PC-3 (cell line): ENCODE measurements at places on chromosomes 2 and 18. TPM values are rescaled to one million over a fixed set of nuclear protein-coding genes. Genes with fewer than 3 reads are reported as not detected.

DNA sequence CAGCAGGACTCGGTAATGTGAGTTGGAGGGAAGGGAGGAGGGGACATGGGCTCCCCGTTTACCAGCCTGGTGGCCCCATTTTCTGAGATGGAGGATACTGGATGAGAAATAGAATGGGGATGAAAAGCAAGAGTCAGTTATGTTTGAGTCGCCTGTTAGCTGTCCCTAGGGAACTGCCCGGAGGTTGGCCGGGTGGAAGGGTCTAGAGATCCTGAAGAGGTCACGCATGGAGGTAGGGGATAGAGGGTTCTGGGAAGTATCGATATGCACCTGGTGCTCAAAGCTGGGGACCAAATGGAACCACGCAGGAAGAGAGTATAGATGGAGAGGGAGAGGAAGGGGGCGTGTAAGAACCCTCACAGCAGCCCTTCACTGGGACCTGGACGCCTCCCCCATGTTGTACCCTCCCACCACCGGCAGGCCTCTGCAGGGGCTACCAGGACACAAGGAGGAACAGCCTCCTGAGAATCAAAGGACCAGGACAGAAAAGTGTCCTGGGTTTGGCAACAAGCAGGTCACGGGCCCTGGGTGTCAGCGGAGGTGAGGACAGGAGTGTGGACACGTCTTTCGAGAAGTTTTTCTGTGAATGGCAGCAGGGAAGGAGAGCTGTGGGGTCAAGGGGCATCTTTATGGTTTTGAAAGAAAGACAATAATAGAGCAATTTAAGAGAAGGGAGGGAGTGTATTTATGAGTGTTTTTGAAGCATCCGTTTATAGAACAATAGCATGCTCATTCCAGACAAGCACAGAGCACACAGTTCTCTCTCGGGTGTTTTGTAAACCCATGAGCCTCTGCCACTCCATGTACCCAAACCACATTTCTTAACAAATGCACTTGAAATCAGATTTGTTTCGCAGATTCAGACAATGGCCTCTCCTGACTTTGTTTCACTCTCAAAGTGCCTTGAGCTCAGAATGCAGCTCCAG lies 132.2 kb downstream of the SMAD7 start:
- DNase-seq = no peak

PARD3B gene
- 3.9 and 10.9 TPM in 2 replicates for total RNA-seq

- no peak for DNase-seq
These were observed 57.9 kb downstream of the ABCA12 start for GRCh38 chr2:215080545-215080944.

DNA sequence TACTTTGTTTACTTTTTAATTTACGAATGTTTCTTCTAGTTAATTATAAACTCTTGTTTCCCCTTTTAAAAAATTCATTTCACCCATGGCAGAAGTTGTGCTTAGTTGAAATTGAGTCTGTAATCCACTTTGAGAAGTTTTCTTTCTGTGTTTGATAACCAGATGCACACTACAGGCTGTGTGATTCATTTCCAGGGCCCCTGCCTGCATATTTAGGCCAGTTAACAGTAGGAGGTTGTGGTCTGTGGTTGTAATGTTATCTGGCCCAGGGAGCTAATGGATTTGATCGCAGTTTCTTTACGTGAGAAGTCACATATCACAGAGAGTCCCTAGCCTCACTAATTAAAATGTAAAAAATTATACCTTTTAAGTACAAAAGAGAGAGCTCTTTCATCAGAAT lies 3.3 kb downstream of the CDH7 start:
- peak; percentile 58 for DNase-seq

DNA sequence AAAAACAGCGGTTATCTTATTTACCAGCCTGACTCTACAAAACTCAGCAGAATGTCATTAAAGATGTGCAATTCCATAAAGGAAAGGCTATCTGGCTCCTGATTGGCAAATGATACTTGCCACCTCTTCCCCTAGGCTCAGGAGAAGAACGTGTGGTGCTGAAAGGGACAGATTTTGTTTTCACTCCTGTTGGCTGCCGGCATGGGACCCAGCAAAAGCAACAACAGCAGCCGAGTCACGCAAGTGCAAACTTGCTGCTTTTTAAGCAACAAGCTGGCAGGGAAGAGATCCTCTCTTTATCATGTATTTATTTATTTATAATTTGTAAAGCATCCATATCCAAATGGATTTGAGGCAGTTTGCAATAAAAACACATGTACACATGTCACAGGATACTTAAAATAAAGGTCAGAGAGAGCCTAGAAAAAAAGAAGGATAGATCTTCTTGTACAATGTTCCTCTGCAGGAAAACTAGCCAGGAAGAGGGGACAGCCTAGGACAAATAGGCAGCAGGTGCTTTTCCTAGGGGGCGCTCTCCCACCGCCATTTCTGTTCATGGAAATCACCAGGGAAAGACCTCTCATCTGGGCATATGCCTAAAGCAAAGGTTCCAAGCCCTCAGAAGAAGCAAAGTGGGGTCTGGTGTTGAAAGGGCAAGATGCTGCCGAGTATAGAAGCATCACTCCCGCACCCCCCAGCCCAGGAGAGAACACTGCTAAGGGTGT lies 799.3 kb downstream of the BCL11A start:
- DNase-seq = no peak
